ENCODE measurements at places on chromosomes 13 and 19.

- no peak for DNase-seq
Observed at GRCh38 chr13:105894697-105895096, 640.8 kb downstream of the EFNB2 start.

GRCh38 chr19:2650515-2650914, 52.0 kb downstream of the GNG7 start:
- DNase-seq, result no peak

DNA sequence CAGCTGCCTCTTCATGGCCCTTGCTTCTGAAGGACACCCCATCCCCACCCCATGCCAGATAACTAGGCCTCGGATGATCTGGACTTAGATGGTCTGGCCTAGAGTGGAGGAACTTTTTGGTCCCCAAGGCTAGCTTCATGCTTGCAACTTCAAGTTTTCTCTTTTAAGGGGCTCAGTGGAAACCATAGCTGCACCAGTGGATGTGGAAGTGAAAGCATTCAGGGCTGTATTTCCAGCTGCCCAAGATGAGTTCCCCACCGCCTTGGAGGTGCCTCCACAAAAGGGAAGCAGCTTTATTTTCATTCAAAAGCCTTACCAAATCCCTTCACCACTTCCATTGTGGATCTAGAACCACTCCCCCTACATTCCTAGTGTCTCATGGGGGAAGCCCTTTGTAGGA, 17.6 kb upstream of the GSX1 start:
- no peak for DNase-seq

DNA sequence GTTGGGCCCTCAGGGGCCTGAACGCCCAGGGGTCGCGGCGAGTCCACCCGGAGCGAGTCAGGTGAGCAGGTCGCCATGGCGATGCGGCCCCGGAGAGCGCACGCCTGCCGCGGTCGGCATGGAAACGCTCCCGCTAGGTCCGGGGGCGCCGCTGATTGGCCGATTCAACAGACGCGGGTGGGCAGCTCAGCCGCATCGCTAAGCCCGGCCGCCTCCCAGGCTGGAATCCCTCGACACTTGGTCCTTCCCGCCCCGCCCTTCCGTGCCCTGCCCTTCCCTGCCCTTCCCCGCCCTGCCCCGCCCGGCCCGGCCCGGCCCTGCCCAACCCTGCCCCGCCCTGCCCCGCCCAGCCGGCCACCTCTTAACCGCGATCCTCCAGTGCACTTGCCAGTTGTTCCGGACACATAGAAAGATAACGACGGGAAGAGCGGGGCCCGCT, at the start of gene CCNA1:
CCNA1 (plus strand) TSS at position 390 of the 439 bp plus-strand sequence. CDS start 562 bp downstream, outside the sequence.
- DNase-seq, result no peak

DNA sequence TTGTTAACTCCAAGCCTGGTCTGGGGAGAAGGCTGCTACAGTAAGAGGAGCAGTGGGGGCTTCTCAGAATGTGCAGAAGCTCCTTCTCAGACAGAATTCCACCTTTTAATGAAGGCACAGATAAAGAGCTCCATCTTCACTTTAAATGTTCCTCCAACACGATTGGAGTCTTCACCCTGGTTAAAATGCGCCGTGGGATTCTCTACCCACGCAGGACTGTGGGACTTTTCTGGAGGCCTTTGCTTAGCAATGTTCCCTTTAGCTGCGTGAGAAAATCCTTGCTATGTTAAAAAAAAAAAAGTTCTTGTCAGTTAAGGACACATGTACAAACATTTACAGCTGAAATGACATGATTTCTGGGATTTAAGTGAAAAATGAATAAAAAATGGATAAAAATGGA, 546.3 kb downstream of the MYO16 start:
- no peak for DNase-seq

DNA sequence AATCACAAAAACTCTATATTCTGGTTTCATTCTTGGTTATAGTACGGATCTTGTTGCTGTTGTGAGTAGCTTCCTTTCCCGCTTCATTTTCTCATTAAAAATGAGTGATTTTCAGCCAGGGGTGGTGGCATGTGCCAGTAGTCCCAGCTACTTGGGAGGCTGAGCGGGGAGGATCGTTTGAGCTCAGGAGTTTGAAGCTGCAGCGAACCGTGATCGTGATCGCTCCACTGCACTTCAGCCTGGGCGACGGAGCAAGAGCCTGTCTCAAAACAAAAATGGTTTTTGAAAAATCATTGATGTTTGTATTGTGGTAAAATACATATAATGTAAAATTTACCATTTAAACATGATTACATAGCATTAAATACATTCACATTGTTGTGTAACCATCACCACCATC, 71.6 kb upstream of the TM9SF2 start:
- DNase-seq, result no peak

- DNase-seq, result no peak
Observed at GRCh38 chr19:50467566-50467965, 8.7 kb upstream of the EMC10 start.

DNA sequence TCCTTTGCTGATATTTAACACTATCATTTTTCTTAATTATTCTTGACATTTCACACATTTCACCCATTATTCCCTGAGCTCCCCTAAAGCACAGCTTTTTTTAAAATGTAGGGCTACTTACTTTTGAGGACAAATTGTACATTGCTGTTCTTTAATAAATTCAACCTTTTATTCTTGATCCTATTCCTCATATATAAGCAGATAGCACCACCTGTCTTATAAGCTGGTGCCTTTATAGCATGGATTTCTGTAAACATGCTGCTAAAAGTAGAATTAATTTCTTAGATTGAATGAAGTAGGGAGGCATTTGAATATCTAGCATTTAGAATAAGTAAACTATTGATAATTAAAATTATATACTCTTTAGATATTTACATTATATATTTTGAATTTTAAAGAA, 603.4 kb upstream of the PCDH9 start:
- no peak for DNase-seq

- DNase-seq, result no peak
Observed at GRCh38 chr13:40190641-40191100, 475.8 kb downstream of the FOXO1 start.

DNA sequence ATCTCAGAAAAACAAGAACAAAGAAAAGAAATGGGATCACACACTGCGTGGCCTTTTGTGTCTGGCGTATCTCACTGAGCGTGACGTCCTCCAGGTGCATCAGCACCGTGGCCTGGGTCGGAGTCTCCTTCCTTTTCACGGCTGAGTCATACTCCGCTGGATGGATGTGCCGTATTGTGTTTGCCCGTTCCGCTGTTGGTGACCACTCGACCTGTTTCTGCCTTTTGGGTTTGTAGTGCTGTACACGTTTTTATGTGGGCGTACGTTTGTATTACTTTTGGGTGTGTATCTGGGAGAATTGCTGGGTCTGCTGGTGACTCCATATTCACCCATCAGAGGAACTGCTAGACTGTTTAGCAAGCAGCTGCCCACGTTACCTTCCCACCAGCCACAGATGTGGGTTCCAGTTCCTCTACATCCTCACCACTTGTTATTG, 11.4 kb downstream of the ARID3A start:
- no peak for DNase-seq

GRCh38 chr19:19595171-19595701, 23.3 kb downstream of the PBX4 start:
- peak; percentile 68 for DNase-seq

DNA sequence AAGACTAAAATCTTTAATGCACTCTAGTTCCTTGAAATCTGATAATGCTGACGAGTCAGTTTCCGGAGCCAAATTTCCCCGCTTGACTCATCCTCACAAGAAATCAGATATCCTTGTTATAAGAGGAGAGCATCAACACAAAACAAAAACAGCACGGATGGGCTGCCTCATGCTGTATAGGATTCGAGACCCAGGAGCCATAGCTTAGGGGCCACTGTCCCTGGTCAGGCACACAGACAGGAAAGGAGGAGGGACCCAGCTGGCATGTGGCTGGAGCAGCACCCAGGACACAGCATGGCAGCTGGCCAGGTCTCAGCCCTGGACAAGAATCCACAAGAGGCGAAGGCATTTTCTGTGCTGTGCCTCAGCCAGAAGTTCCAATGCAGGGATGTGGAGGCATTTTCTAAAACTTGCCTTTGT, 110.2 kb upstream of the SPATA13 start:
- no peak for DNase-seq

GRCh38 chr13:94332359-94333096, 147.0 kb downstream of the DCT start:
- no peak for DNase-seq

DNA sequence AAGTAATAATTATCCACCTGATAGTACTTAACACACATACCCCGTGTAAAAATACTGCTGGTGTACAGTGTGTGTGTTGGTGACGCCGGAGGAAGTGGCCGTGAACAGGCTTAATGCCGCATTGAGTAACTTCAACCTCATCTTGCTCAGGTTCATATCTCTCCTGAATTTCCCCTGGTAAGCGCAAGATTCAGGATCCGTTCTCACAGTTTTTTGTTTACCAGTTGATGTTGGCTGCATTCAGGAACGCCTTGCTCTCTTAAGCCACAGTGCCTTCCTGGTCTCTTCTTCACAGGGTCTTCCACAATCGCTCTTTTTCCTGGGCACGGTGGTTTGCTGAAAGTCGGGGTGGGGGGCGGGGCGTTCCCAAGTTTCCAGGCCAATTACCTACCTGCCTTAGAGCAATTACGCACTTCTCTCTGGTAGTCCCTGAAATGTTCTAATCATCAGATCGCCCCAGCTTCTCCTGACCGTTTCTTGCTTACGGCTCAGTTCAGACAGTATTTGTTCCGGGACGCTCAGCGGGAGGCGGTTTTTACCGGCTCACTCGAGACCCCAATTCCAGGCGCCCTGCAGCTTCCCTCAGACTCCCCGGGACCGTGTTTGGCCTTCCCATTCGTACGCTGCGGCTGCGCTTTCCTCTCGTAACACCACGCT, 706 bp upstream of the DNAJC3 start:
- DNase-seq, result peak; percentile 79

GRCh38 chr13:75145927-75146326, 336.0 kb downstream of the TBC1D4 start:
- no peak for DNase-seq

GRCh38 chr13:99522298-99522697, 21.0 kb downstream of the TM9SF2 start:
- no peak for DNase-seq

DNA sequence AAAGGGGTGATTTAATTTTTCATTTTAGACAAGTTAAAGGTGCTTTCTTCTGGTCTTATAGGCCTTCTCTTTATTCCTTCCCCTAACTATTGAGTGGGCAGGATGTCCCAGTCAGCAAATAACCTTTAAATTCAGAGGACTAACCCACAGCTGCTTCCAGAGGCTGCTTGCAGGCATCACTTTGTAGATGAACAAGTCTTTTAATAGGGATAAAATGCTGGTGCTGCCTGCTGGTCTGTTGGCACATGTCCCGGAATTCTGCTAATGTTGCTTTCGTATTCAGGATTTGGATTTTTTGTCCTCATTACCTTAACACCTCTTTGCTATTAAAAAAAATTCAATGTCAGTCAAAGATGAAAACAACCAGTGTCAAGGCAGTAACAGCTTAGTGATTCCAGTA, 132.7 kb upstream of the KL start:
- no peak for DNase-seq

DNA sequence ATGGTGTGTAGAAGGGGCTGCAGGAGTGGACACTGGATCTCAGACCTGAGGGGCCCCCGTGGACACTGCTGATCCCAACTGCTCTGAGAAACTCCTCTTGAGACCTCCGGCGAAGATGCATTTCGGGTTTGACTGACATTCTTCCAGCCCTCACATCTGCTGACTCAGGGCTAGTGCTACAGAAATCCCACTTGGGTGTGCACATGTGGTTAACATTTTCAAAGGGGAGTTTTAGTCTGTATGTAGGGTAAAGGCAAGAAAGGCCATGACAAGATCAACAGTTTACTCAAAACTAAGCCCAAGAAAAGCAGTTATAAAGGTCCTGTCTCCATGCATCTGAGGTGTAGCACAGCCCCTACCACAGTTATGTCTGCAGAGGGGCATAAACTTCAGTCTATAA, 31.2 kb downstream of the DLEU7 start:
- no peak for DNase-seq

DNA sequence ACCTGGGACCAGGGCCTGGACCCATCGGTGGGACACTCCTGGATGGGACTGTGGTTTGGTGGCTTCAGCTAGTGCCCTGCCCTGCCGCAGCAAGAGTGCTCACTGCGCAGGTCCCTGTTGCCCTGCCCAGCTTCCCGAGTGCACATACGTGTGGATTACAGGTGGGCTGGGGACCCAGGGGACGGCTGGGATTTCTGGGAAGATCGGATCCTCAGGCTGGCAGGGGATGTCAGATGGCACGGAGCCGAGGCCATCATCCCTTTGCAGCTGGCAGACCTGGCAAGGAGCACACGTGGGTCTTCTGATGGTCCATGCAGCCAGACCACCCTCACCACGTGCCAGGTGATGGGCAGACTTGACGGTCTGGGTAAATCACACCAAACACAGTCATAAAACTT, 69.3 kb downstream of the CHST8 start:
- DNase-seq, result no peak

DNA sequence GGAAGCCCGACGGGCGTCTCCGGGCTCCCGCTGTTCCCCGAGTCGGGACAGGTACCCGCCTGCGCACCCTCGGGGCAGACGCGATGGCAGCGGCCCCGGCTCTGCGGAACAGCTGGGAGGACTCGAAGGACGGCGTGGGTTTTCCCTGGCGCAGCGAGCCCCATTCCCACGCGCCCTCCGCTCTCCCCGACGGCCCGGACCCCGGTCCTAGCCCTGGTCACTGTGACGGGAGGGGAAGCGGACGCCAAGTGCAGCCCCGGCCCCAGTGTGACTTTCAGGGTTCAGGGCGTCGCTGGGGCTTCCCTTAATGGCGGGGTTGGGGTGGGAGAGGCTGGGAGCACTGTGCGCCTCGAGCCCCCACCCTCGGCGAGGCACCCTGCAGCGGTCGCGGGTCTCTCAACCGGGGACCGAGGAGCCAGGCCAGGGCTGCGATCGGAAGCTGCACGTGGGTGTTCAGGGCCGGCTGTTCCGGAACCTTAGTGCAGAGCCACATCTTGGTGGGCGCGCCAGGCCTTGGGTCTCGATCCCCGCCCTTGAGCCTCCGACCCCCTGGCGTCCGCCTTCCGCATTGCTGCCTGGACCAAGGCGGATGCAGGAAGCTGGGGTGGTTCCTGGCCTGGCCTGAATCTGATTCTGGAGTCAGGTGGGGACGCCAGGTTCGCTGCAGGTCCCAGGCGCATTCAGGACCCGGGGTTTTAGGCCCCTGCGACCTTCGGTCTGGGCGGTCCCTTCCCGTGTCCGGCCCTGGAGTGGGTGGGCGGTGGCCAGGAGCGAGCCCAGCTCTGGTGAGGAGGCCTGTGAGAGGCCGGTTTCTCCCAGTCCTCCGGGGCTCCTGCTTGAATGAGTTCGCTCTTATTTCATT, 3.5 kb downstream of the LGALS7B start:
- DNase-seq, result no peak

- DNase-seq, result peak; percentile 18
Observed at GRCh38 chr19:29855741-29856500, 44.1 kb downstream of the CCNE1 start.

- DNase-seq, result no peak
Observed at GRCh38 chr19:4108767-4109625, 14.9 kb downstream of the MAP2K2 start.

Data from NCI-H526 (cell line).